ENCODE measurements at places on chromosomes 11 and 22.

DNA sequence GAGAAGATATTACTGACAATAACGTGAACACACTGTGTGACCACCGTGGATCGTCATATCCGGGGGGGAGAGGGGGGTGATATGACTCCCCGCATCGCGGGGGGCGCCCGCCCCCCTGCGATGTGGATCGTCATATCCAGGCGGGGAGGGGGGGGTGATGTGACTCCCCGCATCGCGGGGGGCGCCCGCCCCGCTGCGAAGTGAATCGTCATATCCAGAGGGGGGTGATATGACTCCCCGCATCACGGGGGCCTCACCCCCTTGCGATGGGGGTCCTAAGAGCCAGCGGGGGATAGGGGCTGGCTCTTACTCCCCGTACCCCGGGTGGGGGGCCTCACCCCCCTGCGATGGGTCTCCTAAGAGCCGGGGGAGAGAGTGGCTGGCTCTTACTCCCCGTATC lies 19.9 kb downstream of the UNC93B1 start:
- no peak for DNase-seq

- peak; percentile 39 for DNase-seq
Observed at GRCh38 chr11:57778318-57779037, 16.9 kb downstream of the CTNND1 start.

DNA sequence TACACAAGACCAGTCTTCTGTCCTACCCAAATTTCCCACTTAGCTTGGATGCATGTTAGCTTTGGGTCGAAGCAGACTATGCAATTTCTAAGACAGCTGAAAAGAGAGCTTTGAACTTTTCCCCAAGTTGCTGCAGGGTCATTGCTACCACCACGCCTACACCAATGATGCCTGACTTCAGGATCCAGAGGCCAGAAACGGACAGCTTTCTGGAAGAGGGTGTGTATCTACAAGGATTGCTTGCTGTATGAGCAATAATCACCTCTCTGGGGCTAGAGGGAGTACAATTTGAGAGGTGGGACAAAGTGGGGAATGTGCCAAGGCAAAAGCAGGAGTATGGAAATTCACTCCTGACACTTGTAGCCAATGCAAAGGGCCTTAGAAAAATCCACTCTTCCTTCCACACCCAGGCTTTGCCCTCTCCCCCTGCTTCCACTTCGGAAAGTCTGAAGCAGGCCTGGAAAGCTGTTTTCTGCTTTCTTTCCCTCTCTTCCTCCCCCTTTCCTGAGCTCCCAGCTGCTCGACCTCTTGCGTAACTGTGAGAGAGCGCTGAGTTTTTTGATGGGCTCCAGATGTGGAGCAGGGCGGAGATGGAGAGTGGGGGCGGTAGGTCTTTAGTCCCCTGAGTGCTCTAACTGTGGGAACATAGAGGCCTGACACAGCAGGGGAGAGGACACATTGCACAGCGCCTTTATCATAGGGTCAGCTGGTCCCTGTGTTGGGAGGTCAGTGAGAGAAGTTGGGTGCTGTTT lies 2.1 kb upstream of the PHLDB1 start:
- no peak for DNase-seq

GRCh38 chr11:12166299-12167060 lies 56.1 kb downstream of the MICAL2 start:
- DNase-seq, result no peak

DNA sequence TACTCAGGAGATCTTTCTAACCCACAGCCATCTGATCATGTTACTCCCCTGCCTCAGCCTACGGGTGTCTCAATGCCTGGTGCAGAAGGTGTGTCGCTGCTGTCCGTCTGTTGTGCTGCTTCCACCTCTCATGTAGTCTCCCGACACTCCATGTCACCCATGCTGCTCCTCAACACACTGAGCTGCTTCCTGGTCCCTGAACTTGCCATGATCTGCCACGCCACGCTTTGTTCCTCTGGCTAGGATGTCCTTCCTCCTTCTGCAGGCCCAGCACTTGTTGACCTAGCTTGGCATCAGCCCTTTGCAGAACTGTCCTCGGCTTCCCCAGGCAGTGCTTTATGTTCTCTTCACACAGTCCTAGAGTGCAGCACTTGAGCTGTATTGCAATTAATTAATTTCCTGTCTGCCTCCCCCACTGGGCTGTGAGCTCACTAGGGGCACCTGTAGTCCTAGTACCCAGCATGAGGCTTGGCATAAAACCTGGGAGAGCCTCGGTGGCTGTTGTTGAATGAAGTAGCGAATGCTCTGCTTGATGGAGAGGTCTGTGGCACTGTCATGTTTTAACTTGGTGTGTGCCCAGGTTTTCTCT lies 9.5 kb downstream of the GTPBP1 start:
- no peak for DNase-seq

- DNase-seq, result no peak
Observed at GRCh38 chr11:126304457-126305075, 706 bp downstream of the DCPS start.

- no peak for DNase-seq
Observed at GRCh38 chr11:83921447-83922192, 635.5 kb upstream of the CCDC90B start.

- DNase-seq, result no peak
Observed at GRCh38 chr22:18057568-18058209, 20.1 kb upstream of the PEX26 start.

GRCh38 chr11:78698612-78699011 lies 123.9 kb upstream of the NARS2 start:
- no peak for DNase-seq

- no peak for DNase-seq
Observed at GRCh38 chr11:130847517-130847916, 68.8 kb downstream of the SNX19 start.

GRCh38 chr11:47524291-47524874 lies 28.5 kb downstream of the CELF1 start:
- DNase-seq, result no peak

GRCh38 chr11:128098781-128099180 lies 488.6 kb downstream of the ETS1 start:
- DNase-seq, result no peak
